Immature natural killer cell (primary cell): ENCODE measurements at places on chromosomes 6 and 20. TPM values are rescaled to one million over a fixed set of nuclear protein-coding genes. Genes with fewer than 3 reads are reported as not detected.

Gene TMEM244
- polyA plus RNA-seq = not detected

Gene DLL1
- polyA plus RNA-seq = 2.8 TPM

Gene ERVFRD-1
- polyA plus RNA-seq = 0.09 TPM

Gene DACT2
- not detected for polyA plus RNA-seq

Gene LY6G6D
- not detected for polyA plus RNA-seq

Gene CYP21A2
- not detected for polyA plus RNA-seq

Gene LTV1
- polyA plus RNA-seq = 8.1 TPM

Gene PFDN4
- polyA plus RNA-seq = 33.2 TPM

Gene TNFRSF6B
- not detected for polyA plus RNA-seq

Gene SIRPB1
- 1.8 TPM for polyA plus RNA-seq

Gene OR12D3
- polyA plus RNA-seq = not detected

Gene NHSL1
- 0.09 TPM for polyA plus RNA-seq

Gene TUBB1
- 4.3 TPM for polyA plus RNA-seq

Gene MYT1
- polyA plus RNA-seq = not detected

Gene GJA10
- polyA plus RNA-seq = not detected

GRCh38 chr6:31530659-31531058, 1.9 kb downstream of the MCCD1 start:
- H3K4me1 ChIP-seq = peaks cover 3% of the 10 kb centered on the region
- no peak for DNase-seq
- peaks cover 3% of the 10 kb centered on the region for H3K27me3 ChIP-seq
- peaks cover 16% of the 10 kb centered on the region for H3K36me3 ChIP-seq
- H3K4me3 ChIP-seq = no peak overlapping the region

DNA sequence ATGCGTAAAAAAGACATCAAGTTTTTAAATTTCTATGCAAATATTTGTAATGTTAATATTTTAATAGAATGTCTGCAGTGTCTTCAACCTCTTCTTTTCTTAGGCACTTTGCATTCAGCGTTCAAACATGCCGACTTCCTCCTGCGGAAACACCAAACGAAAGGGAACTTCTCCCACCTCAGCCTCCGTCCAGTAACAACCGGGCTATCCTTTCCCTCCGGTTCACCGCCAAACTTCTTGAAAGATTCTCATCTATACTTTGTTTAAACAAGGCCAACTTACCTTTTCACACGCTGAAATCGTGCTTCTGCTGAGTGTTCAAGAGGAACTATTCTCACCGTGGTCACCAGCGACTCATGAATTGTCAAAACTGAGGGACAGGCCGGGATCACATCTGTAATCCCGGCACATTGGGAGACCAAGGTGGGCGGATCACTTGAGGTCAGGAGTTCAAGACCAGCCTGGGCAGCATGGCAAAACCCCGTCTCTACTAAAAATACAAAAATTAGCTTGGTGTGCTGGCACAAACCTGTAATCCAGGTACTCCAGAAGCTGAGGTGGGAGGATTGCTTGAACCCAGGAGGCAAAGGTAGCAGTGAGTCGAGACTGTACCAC, 44.8 kb downstream of the GJA1 start:
- no peaks in the 10 kb centered on the region for H3K4me1 ChIP-seq
- no peak overlapping the region for H3K27ac ChIP-seq
- H3K4me3 ChIP-seq = no peak overlapping the region
- H3K27me3 ChIP-seq = no peaks in the 10 kb centered on the region

DNA sequence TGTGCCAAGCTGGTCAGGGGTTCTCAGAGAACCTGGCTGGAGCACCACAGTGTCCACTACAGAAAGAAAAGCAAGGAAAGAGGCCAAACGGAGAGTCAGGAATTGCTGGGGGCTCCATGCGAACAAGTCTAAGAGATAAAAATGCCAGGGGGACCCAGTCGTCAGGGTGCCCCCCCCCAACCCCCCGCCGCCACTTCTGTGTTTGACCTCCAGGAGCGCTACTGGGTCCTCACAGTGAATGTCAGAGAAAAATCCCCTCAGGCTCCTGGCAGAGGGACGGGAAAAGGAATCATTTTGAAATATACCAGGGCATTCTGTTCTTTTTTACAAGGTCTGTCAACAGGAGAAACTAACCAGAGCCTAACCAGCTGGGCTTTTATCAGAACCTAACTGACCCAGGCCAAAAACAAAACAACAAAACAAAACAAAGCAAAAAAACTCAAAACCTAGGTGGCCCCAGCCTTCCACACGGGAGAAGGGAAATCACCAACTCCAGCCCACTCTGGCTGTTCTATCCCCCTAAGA, 17.9 kb upstream of the NELFCD start:
- no peak for DNase-seq
- no peak overlapping the region for H3K4me3 ChIP-seq
- H3K4me1 ChIP-seq = no peaks in the 10 kb centered on the region
- H3K27me3 ChIP-seq = peaks cover 5% of the 10 kb centered on the region
- H3K36me3 ChIP-seq = no peaks in the 10 kb centered on the region

DNA sequence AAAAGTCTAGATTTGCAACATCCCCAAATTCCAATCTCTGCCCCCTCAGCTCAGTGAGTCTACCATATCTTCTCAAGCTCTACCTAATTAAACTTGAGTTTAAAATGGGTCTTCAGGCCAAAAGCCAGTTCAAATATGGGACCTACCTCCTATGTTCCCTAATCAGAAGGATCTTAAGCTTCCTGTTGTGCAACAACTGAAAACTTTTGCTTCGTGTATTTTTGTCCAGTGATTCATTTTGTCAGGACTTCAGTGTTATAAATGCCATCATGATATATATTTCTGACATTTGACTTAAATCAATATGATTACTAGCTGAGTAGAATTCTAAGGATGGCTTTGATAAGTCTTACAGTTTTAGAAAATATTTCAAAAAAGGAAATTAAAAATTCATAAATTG, 622.6 kb upstream of the PTCHD4 start:
- H3K4me1 ChIP-seq = no peaks in the 10 kb centered on the region
- no peak overlapping the region for H3K4me3 ChIP-seq
- DNase-seq = no peak

DNA sequence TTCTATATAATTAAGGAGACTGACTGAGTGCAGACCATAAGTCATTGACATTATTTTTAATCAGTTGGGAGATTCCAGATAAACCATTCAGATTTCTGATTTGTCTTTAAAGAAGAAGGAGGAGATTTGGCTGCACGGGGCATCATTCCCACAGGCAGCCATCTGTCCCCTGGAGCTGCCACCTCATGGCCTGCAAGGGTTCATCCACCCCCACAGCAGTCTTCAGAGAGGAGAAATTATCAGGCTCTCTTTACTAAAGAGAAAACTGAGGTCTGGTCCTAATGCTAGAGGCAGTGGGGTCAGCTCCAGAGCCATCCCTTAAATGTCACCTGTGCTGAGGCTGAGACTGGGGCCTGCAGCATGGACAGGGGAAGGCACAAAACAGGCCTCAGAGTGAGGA, 501.3 kb upstream of the SULF2 start:
- H3K36me3 ChIP-seq = peaks cover 4% of the 10 kb centered on the region
- H3K4me3 ChIP-seq = no peak overlapping the region
- H3K27me3 ChIP-seq = peaks cover 2% of the 10 kb centered on the region
- no peak for DNase-seq

DNA sequence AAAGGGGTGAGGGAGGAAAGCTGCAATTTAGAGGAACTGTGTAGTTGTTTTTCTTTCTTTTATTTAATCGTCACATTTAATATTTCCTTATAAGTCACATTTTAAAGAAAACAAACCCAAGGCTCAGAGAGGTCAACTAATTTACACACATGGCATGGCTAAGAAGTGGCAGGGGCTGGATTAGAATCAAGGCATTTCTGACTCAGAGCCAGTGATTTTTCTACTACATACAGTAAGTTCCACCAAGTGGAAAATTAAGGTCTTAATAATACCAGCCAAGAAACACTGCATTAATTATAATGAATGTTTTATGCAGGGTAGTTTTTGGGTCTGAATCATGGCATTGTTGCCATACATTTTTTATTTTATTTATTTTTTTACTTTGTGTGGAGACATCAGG, 607.7 kb upstream of the CITED2 start:
- no peak overlapping the region for H3K4me3 ChIP-seq
- no peaks in the 10 kb centered on the region for H3K36me3 ChIP-seq
- H3K4me1 ChIP-seq = no peaks in the 10 kb centered on the region
- H3K27ac ChIP-seq = no peak overlapping the region

DNA sequence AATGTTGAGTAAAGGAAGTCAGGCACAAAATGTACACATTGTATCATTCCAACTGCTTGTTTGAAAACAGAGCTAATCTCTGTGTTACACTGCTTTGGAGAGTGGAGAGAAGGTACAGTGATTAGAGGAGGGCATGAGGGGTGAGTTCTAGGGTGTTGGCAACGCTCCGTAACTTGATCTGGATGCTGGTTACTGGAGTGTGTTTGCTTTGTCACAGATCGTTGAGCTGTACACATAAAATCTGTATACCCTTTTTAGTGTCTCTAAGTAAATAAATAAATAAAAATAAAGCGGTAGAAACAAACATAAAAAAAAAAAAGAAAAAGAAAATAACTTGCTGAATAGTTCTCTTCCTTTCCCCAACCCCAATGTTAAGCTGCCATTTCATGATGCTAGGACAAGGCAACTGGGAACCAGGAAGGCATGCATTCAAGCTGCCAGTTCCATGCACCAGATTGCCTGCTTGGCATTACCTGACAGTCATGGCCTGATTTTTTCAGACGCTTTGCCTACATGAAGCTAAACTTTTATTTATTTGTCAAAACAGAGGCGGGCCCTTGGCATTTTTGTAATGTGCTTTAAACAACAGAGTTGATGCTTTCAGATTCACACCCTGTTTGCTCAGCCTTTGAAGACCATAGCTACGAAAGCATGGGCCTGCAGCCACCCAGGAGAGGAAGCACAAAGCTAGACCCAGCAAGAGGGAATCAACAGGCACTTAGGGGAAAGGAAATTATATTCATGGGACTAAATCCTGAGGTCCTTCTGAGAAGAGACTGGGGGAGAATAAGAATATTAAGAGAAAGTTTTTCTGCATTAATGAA, 21.2 kb downstream of the TNFRSF21 start:
- no peaks in the 10 kb centered on the region for H3K4me1 ChIP-seq
- H3K27me3 ChIP-seq = peaks cover 3% of the 10 kb centered on the region
- H3K36me3 ChIP-seq = no peaks in the 10 kb centered on the region
- H3K4me3 ChIP-seq = no peak overlapping the region
- H3K27ac ChIP-seq = no peak overlapping the region

DNA sequence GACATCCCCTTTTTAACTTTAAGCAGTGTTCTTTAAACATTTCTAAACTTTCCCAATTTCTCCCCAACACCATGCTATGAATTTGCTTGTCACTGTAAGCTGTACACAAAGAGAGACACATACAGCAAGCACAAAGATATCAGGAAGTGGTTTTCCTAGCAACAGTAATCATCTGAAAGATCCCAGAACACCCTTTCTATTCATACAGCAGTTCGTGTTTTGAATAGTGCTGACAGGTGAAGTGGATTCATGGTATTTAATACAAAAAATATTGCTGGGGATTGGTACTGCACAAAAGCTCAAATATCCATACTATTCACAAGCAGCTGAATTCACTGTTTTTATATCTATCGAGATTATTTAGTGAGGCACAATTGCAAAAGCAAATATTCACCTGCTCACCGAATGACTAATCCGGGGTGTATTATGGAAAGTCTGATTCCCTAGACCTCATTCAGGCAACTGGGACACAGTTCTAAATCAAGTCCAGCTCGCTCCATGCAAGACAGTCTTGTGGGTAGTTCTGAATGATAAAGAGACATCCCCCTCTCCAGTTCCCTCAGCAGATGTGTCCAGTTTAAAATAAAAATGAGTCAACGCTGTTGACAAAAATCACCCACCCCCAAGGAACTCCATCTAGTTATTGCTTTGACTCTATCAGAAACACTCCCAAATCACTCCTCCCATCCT, 107.1 kb upstream of the TSHZ2 start:
- H3K4me1 ChIP-seq = no peaks in the 10 kb centered on the region
- DNase-seq = no peak
- H3K4me3 ChIP-seq = no peak overlapping the region
- peaks cover 14% of the 10 kb centered on the region for H3K27me3 ChIP-seq

DNA sequence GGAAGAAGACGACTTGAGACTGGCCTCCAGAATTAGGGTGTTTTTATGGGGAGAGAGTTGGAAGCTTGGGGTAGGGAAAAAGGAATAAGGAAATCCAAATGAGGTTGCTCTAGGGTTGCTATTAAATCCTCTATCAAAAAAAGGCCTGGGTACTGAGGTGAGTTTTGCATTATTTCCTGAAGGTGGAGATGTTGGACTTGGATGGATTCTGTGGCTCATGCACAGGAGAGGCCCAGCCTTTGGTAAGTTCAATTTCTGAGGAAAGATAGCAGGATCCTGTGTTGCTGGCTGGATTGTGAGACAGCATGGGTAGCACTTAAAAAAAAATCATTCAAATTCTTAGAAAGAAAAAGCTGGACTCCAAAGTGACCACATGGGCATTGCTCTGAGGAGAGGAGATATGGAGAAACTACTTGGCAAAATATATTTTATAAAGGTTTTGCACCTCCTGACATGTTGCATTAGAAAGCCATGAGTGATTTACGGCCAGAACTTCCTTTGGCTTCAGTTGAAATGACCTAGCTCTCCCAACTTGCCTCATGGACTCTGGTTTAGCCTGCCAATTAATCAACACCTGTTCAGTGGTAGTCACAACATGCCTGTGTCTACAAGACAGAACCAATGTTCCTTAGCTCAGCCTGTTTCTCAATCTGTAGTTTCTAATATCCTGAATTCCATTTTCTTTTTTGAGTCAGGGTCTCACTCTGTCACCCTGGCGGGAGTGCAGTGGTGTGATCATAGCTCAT, 152.1 kb upstream of the RALGAPA2 start:
- no peak overlapping the region for H3K27ac ChIP-seq
- no peak for DNase-seq
- H3K4me3 ChIP-seq = no peak overlapping the region

- H3K36me3 ChIP-seq = no peaks in the 10 kb centered on the region
- no peak overlapping the region for H3K4me3 ChIP-seq
- no peak overlapping the region for H3K27ac ChIP-seq
- DNase-seq = no peak
Measured at GRCh38 chr6:112936504-112936903, 589.4 kb downstream of the RFPL4B start.

DNA sequence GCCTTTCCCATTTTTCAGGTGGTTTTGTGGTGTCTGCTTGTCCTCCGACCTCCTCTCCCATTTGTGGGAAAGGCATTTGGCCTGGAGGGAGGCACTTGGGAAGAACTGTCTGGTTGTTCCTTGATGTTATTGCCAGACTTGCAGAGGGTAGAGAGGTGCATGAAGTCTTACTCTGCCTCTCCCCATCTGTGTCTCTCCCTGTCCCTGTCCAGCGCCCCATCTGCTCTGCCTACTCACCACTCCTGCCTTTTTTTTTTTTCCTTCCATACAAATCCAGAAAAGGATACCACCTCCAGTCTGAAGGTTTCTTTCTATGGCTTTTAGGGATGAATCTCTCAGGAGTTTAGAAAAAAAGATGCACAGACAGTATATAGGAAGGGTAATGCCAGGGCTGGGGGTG, 19.8 kb downstream of the PPARD start:
- H3K4me3 ChIP-seq = no peak overlapping the region
- no peak overlapping the region for H3K27ac ChIP-seq
- no peaks in the 10 kb centered on the region for H3K27me3 ChIP-seq
- DNase-seq = no peak
- peaks cover 6% of the 10 kb centered on the region for H3K4me1 ChIP-seq

DNA sequence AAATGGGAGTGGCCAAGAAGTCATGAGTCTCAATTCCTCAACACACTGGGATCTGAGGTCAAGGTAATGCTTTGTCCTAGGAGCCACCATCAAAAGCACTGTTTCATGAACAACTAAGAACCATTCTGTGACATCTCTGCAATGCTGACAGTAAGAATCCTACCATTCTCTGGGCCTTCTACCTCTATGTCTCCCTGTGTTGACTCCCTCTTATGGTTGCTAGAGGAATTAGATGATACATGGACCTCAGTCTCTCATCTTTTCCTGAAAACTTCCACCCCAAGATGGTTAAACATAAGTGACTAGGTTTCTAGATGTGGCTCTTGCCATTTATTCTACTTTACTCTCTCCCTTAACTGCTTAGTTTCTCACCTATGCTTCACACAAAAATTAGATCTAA, 9.1 kb downstream of the MTRF1L start:
- no peak overlapping the region for H3K4me3 ChIP-seq
- H3K27ac ChIP-seq = no peak overlapping the region
- no peak for DNase-seq
